T-helper 1 cell (primary cell): ENCODE measurements at places on chromosomes 1 and 21.

- DNase-seq, result no peak
Measured at GRCh38 chr1:243572940-243573339, 277.1 kb downstream of the AKT3 start.

DNA sequence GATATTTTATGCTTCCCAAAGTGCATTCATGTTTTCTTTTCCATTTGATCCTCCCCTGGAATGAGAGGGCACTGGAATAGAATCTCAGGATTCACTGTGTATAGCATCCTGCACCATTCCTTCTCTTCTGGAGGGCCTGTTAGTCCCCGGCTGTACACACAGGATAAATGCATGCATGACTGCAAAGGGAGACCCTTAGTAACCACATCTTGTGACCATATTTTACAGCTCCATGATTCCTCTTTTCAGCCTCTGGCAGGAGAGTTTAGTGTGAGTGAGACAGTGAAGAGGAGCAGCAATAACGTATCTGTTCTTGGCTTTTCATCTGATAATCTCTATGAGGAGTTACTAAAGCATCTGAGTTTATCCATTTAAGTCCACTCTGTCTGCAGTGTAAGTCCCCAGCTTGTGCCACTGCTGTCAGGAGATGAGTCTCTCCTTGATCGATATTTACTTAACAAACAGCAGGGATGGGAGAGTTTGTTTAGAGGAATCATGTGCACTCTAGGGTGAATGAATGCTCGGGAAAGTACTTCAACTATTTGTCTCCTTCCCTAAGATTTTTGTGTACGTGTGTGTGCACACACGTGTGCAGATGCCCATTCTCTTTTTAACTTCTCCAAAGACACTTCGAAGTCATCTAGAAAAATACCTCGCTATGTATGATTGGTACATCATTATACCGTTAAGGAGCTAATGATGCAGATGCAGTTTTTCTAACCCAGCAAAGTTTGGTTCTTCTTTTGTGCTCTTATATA is 41.1 kb downstream of the PROX1 start:
- no peak for DNase-seq

- DNase-seq, result peak; percentile 6
Measured at GRCh38 chr1:193537266-193538002, 351.0 kb upstream of the B3GALT2 start.

GRCh38 chr1:206734499-206735142 is 36.0 kb upstream of the IL19 start:
- peak; percentile 69 for DNase-seq

DNA sequence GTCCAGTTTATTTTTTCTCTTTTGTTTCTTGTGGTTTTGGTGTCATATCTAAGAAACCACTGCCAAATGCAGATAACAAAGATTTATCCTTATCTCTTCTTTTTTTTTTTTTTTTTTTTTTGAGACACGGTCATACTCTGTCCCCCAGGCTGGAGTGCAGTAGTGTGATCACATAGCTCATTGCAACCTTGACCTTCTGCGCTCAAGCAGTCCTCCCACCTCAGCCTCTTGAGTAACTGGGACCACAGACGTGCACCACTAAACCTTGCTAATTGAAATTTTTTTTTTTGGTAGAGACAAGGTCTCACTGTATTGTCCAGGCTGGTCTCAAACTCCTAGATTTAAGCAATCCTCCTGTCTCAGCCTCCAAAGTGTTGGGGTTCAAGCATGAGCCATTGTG is 8.9 kb downstream of the SLC66A1 start:
- DNase-seq, result no peak

DNA sequence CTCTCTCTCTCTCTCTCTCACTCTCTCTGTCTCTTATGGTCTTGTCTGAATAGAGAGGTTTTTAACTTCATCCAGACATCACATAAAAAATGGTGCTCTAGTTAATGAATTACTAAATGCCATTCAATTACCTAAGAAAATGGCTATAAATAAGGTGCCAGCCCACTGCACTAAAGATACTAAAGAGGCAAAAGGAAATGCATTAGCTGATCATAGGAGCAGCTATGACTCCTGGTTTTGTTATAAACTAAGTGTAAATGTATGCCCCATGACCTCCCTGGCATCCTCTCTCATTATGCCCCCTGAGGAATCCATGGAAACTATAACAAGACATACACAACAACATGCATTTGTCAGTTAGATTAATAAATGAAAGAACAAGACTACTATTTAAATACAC is 57.5 kb upstream of the PDC start:
- no peak for DNase-seq

- DNase-seq, result no peak
Measured at GRCh38 chr1:19169642-19170041, 40.4 kb downstream of the UBR4 start.

GRCh38 chr1:101205457-101205856 is 31.4 kb upstream of the S1PR1 start:
- DNase-seq, result no peak

- peak; percentile 38 for DNase-seq
Measured at GRCh38 chr1:172002725-172003345, 161.5 kb downstream of the DNM3 start.

- DNase-seq, result no peak
Measured at GRCh38 chr1:14987829-14988603, 165.5 kb upstream of the TMEM51 start.

GRCh38 chr1:206911064-206911663 is 10.6 kb downstream of the FCMR start:
- peak; percentile 40 for DNase-seq

- DNase-seq, result no peak
Measured at GRCh38 chr21:17451364-17451891, 61.4 kb upstream of the CXADR start.

- no peak for DNase-seq
Measured at GRCh38 chr1:25700626-25701025, 84.0 kb downstream of the MAN1C1 start.

GRCh38 chr1:203196371-203196770 is 9.9 kb upstream of the CHI3L1 start:
- DNase-seq, result no peak

GRCh38 chr1:212486619-212486975 is 53.9 kb downstream of the NENF start:
- no peak for DNase-seq

GRCh38 chr1:156923670-156924477 is 3.4 kb downstream of the LRRC71 start:
- no peak for DNase-seq

DNA sequence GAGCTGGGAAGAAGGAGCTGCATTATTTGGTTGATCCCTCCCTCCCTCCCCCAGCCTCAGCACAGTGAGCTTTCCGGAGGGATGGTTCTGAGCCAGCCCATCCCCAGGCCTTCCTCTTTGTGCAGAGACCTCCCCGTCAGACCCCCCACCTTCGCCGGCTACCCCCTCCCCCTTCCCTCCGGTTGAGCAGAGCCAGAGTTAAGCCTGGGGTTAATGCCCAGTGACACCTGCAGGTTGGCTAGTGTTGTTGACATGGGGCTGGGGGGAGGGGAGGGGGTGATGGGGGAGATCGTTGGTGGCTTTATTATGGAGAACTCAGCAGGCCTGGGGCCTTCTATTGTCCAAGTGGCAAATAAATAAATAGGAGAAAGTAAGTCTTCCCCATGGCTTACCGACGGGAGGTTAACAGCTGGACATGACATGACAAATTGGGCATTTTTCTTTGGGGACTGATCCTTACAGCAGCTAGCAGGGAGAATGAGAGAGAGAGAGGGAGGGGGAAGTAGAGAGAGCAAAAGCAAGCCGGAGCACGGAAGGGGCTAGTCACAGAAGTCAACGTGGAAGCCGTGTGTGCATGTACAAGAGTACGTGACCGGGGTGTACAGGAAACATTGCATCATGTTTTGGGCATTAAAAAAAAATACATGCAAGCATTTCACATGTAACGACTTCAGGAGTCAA is 131.1 kb downstream of the TMEM53 start:
- no peak for DNase-seq

DNA sequence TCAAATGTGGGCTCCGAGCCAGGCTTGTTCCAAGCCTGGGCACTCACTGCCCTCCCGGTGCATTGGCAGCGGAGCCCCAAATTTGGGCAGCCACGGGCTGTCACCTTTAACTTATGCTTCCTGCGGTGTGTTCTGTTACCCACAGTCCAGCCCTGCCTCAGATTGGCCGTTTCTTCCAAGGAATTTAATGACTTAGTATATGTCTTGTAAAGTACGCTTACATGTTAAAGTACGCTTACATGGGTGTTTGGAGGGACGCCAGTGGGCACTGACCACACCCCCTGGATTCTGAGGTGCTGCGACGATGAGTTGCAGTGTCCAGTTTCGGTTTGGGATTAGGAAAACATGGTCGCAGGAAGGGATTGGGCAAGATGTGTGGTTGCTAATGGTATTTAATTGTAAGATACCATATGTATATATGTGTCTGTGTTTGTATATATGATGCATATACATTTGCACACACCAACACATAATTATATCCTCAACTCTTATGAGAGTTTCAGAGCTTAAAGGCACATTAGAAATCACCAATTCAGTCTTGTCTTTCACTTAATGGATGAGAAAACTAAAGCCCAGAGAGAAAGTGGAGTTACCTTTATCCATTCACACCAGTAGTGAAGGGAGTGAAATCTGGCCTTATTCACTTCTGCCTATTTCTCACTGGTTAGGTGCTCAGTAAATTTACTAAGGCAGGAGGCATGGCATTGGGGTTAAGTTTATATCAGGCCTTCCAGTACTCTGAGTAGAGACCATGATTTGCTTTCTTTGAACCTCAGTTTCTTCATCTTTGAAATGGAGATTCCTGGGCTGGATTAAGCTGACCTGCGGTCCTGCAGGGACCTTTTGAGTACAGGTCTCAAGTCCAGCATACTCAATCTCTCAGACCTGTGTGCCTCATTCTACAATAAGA is 1.0 kb downstream of the SMYD2 start:
- DNase-seq, result no peak

DNA sequence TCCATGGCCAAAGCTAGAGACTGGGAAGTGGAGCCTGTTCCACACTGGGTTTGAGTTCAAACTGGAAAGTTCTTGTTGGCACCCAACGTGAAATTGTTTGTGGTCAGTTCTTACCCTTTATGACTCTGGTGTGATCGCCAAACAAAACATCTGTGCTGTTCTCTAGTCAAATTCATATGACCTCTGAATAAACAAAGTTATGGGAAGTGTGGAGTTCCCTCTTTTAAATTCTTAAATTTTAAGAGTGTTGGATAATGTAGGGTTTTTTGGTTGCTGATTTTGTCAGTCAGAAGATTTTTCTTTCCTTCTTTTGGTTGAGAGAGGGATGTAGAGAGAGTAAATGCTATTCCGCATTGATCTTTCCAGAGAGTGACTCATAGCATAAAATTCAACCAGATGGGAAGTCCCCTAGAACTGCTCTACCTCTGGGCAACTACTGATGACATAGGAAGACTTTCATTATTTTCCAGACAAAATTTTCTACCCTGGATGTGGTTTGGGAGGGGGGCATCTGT is 36.4 kb downstream of the CHML start:
- no peak for DNase-seq

- DNase-seq, result peak; percentile 20
Measured at GRCh38 chr1:162627662-162628296, 4.5 kb upstream of the DDR2 start.

DNA sequence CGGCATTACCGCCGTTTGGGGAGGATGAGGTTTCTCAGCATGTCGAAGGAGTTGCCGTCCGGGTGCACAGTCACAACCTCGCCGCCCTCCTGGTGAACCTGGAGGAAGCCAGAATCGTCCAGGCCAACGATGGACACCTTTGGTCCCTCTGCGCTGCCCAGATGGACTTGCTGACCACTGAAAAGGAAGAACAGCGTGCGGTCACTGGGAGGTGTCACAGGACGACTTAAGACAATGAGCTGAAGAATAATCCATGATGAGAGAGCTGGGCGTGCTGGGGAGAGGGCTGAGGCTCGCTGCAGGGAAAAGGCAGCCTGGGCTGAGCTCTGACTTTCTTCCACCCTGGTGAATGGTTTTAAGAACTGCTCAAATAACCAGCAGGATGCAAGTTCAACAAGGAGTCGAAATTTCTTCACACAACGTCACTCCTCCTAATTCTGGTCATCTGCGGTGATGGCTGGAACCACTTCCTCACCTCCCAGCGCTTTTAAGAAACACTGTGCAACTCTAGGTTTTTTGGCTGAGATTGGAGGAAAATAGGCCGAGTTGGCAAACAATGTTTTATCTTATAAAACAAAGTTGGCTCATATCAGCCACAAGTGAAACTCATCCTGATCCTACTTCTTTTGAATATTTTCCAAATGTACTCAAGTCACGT is 55.5 kb downstream of the SIM2 start:
- no peak for DNase-seq

DNA sequence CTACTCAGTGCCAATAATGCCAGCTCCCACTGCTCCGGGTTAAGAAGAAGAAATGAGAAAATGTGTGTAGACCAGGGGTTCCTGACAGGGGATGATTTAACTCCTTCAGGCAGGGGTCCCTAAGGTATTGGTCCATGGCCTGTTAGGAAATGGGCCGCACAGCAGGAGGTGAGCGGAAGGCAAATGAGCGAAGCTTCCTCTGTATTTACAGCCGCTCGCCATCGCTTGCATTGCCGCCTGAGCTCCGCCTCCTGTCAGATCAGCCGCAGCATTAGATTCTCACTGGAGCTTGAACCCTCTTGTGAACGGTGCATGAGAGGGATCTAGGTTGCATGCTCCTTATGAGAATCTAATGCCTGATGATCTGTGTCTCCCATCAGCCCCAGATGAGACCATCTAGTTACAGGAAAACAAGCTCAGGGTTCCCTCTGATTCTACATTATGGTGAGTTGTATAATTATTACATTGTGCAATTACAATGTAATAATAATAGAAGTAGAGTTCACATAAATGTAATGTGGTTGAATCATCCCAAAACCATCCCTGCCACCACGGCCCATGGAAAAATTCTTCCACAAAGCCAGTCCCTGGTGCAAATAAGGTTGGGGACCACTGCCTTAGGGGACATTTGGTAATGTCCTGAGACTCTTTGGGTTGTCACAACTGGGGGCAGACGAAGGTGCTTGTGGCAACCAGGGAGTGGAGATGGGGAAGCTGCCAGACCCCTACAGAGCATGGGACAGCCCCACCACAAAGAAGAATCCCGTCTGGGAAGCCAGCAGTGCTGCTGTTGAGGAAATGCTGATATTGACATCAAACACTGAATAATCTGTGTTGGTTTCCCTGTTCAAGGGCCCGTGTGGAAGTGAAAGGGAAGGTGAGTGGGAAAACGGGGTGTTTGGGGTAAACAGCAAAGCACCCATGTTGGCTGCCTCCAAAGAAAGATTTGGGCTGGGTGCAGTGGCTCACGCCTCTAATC is 60.8 kb downstream of the DHRS3 start:
- no peak for DNase-seq

DNA sequence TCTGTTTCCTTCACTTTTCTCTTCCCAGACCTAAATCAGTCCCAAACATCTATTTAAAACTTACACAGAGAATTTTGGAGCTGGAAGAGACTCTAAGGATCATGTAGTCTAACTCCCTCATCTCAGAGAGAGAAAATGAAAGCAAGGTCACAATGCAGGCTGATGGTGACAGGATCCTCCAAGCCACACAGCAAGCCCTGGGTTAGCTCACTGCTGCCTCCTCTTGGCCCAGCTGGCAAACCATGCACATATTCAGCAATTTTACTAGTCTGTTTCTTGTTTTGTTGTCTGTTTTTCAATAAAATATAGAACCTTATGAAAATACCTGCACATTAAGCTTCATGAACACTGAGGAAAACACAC is 27.7 kb upstream of the LY9 start:
- peak; percentile 88 for DNase-seq
